ENCODE measurements at places on chromosomes 5 and 9.

- DNase-seq, result no peak
These were observed 49.2 kb upstream of the TAF11L2 start for GRCh38 chr5:17448877-17449276.

DNA sequence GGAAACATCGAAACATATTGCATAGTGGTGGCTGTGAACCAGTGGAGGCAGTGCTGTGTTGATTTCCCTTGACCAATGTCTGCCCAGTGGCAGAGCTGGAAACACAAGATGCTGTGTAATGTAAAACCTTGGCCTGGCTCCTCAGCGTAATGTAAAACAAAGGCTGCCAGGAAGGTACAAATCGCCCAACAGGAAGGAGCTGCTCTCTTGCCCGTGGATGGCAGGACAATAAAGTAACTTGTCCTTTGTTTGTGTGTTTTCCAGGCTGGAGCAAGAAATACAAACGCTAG is 143.4 kb downstream of the PALM2AKAP2 start:
- DNase-seq, result no peak

DNA sequence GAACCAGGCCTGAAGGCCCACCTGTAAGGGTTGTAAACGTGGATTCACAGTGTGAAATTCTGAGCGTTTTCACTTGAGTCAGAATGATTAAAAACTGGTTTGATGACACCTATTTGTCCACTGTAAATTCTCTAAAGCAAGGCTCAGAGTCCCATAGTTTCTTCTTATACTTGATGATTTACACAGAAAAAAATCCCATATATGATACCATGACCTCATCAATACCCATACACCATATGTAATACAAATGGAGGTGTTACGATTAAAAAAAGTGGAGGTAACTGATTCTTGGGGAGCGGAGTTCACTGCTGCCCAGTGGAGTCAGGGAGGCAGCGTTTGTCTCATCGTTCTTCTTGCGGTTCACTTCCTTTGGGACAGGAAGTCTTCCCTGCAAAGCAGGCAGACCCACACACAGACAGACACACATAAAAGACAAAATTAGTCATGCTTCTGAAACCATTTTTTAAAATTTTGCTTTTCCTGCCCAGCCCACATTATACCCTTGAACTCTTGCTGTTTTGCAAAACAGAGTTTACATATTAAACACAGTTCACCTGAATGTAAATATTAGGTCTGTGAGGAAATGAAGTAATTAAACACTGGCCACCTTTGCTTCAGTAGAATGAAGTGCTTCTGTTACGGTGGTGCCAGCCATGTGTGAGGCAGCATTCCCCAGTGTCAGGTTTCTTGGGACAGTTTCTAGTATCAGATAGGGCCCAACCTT is 26.2 kb downstream of the NREP start:
- DNase-seq, result no peak

DNA sequence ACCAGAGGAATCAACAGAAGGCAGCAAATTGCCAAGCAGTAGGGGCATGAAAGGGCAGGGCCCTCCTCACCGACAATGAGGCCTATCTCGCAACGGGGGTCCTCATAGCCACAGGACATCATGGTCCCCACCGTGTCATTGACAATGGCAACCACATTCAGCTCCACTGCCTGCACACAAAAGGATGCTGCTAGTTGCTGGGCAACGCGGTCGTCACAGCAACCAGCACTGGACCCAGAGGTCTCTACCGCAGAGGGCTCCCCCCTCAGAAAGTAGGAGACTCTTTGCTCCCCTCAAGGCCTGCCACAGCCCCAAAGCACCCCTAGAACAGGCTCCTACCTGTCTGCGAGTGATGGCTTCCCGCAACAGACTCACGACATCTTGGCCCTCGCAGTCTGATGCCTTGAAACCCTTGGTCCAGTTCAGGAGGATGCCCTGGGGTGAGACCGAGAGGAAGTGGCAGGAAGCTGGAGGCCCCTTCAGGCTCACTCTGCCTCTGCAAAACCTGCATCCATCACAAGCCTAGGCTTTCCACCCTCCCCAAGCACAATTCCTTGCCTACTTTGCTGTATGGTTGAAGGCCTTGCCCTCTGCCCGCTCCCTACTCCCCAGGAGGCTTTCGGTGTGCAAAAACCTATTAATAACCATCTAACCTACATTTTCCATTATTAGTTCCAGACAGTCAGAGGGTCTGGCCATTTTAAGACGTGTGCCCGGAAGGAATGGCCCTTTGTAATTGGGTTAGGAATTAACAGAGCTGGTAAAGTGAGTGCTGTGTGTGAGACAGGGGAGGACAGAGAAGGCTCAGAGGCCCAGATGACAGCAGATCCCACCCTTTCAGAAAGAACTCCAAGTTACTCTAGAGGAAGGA is 15.2 kb downstream of the HK3 start:
- DNase-seq, result no peak

DNA sequence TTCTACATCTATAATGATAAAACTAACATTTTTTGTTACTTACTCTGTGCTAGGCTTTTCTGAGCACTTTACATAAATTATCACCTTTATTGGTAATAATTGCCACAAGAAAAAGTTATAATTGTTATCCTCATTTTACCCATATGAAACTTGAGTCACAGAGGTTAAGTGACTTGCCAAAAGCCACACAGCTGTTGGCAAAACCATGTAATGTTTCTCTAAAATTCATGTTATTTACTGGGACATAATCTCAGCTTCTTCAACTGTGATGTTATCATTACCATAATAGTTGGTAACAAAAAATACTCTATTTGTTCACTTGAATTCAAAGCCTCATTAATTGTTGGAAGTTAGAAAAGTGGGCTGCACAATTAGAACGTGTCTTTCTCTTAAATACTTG is 437.3 kb downstream of the BRINP1 start:
- no peak for DNase-seq

GRCh38 chr9:112354081-112354743 is 20.8 kb upstream of the PTBP3 start:
- DNase-seq, result no peak

DNA sequence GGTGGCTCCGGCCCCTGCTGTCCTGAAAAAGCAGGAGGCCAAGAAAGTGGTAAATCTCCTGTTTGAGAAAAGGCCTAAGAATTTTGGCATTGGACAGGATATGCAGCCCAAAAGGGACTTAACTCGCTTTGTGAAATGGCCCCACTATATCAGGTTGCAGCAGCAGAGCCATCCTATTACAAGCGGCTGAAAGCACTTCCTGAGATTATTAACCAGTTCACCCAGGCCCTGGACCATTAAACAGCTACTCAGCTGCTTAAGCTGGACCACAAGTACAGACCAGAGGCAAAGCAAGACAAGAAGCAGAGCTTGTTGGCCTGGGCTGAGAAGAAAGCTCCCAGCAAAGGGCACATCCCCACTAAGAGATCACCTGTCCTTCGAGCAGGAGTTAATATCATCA is 89.7 kb downstream of the MLLT3 start:
- no peak for DNase-seq

DNA sequence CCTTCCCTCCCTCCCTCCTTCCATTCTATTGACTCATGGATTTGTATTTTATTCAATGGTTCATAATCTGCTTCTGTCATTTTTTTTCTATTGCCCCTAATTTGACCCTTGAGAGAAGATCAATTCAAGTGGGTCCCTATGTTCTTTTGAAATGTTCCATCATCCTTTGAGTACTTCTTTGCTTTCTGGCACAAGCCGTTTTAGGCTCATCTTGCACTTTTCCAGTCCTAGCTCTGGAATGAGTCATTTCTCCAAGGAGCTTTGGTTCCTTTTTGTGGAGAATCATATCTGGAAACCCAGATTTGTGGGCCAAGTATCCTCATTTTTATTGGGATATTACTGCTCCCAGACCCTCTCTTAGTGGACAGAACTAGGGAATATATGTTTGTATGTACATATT is 126.8 kb upstream of the PTPN3 start:
- no peak for DNase-seq

DNA sequence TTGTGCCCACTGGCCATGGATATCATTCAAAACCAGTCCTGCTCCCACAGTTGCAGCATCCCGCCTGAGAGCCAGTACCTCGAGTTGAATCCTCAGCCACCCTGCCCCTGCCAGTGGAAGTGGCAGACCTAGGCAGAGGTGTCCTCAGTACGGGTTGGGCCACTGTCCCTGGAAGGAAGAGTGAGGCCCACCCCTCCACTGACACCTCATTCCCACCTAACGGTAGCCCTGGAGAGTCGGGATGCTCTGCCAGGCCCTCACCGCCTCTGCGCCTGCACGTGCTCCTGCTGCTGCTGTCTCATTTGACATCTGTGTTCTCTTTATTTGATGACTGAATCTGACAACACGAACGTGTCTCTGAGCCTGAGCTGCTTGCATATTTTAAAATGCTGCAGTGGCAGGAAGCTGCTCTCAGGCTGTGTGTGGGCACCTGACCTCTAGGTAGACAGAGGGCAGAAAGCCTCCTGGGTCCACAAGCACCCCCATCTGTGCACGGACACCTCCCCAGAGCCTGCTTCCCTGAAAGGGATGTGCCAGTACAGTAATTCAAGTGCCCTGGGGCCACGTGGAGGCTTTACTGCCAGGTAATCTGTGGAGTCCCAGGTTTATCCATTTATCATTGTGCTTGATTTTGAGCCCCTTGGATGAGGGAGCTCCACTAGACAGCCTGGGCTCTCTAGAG is 194.7 kb downstream of the CACNA1B start:
- DNase-seq, result peak; percentile 13

DNA sequence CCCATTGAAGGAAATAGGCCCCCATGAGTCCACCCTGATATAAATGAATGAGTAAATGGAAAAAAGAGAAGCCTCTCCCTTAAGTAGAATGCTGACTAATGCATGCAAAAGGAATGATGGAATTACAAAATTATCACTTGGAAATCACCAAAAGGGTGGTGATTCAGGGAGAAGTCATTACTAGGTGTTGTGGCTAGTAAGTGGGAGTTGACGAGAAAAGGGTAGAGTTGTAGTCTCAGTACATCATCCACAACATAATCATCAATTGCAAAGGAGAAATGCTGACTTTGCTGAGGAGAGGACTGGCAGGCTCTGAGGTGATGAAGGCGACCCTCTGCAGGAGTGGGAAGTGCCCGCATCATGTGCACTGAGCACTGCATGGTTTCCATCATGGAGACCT is 201.5 kb upstream of the S1PR3 start:
- DNase-seq, result no peak

- DNase-seq, result no peak
These were observed 50.3 kb downstream of the SNCAIP start for GRCh38 chr5:122362361-122362760.

GRCh38 chr5:167402671-167403070 is 888.8 kb upstream of the WWC1 start:
- DNase-seq, result no peak

DNA sequence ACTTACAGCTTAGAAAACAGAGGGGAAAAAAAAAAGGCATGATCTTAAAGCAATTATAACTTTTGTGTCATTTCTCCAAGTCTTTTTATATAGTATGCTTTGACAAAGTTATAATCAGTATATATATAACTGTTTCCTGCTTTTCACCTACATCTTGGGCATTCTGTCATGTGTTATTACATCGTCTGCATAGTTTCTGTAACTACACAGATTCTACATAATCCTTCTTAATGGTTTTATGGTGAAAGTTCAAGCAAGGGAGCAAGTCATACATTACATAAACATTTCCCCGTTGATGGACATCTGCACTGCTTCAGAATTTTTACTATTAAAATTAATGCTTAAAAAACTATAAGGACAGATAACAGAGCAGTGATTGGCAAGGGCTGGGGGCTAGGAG is 12.1 kb downstream of the FEM1C start:
- DNase-seq, result no peak

DNA sequence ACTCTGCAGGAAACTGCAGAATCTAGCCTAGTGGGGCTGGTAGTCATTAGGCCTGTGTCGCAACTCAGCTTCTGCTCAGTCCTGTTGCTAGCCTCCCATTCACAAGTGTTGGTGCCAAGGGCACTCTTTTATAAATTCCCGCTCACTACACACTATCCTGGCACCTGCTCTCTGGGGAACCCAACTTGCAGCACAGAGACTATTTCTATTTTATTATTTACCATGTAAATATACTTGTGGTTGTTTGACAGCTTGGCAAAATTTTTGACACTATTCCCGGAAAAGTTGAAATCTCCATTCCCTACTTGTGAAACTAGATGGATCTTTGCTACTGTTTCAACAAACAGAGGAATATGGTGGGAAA is 20.4 kb upstream of the SMC2 start:
- no peak for DNase-seq

GRCh38 chr9:76001459-76001858 is 111.0 kb downstream of the PCSK5 start:
- DNase-seq, result no peak

DNA sequence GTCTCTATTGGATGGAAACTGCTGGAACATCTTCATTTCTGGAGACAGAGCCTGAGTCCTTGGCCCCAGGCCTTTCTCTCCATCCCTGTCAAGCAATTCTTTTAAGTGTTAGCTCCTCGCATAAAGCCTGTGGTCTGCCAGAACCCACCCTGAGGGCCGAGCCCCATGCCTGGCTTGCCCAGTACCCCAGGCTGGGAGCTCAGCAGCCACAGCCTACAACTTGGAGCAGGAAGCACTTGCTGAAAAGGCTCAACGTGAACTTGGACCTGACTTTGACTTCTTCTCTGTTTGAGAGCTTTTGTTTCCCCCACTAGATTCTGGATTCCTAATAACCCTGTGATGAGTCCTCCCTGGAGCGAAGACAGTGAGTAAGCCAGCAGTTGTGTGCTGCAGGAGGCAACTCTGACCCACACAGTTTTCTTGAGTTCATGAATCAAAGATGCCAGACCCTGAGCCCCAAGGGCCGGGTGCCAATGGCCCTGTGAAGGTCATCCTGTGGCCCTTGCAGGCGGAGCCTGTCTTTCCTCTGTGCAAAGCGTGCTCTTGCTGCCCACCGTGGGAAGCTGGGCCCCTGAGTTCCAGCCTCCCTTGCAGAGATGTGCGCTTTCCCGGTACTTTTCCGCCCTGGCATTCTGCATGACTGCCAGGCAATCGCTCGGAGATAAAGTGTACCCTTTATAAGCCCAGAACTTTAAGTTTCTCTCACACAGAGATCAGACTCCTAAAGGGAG is 64.3 kb upstream of the RUFY1 start:
- no peak for DNase-seq

- no peak for DNase-seq
These were observed 80.9 kb downstream of the ALDH7A1 start for GRCh38 chr5:126514131-126514557.

GRCh38 chr5:175275748-175276147 is 168.2 kb downstream of the DRD1 start:
- DNase-seq, result no peak

DNA sequence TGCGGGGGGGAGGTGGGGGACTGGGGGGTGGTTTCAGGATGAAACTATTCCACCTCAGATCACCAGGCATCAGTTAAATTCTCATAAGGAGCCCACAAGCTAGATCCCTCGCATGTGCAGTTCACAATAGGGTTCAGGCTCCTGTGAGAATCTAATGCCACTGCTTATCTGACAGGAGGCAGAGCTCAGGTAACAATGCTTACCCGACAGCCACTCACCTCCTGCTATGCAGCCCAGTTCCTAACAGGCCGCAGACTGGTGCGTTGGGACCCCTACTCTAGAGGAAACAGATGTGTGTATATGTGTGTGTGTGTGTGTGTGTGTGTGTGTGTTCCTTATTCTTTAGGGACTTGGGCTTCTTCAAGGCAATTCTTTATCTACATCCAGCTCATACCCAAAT is 352.3 kb upstream of the CCNH start:
- DNase-seq, result no peak

- no peak for DNase-seq
These were observed 8.3 kb downstream of the NOXA1 start for GRCh38 chr9:137431416-137431931.
